ENCODE measurements at places on chromosomes 4 and X.
A peak's percentile ranks its signal among the peaks of the same experiment; 100 is the strongest.

- no peak for DNase-seq
Observed at GRCh38 chr4:94849901-94850300, 92.1 kb downstream of the BMPR1B start.

DNA sequence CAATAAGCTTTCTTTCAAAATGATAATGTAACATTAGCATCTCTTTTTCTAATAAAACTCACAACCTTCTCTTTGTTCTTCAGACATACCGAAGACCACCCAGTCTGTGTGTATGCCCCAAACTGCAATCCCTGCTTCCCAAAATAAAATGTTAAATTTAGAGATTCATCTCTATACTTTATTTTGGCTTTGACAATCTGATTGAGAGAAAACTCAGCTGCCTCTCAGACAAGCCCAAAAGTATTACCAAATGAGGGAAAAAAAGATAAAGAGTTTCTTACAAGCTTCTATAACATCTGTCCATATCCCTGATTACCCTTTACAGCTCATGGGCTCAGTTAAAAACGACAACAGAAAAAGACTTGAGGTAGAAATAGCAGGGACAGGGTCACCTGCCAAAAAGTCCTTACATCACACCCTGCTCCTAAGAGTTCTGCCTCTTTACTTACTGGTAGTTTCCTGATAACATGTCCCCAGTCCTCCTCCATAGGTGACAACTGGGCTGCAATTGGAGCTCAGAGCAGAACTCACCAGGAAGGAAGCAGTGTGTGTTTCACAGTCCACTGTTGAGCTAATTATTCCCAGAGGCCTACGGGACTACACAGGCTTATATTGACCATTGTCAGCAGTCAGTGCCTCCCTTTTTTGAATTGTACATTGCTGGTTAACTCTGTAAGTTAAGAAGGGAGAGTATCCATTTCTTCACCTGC lies 70.9 kb upstream of the FAM9C start:
- DNase-seq: no peak

DNA sequence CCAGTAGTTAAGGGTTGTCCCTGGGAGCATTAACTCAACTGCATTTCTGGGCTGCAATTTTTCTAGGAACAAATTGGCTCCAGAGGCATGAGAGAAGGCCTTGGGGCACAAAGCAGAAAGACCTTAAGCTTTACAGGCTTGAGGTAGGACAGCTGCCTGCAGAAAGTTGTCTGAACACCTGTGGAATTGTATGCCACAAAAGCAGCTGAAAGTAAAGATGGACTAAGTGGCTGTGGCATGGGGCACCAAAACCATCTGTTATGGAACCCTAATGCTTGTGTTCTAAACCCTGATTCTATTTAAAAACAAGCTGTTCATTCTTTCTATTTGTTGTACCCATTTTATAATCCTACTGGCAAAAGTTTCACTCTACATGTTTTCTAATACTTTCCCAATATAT lies 515.2 kb downstream of the GLUD2 start:
- no peak for DNase-seq

- DNase-seq: no peak
Observed at GRCh38 chr4:159222043-159222552, 119.2 kb downstream of the RAPGEF2 start.

- DNase-seq: peak; percentile 19
Observed at GRCh38 chrX:150696331-150696730, 3.1 kb downstream of the MTMR1 start.

DNA sequence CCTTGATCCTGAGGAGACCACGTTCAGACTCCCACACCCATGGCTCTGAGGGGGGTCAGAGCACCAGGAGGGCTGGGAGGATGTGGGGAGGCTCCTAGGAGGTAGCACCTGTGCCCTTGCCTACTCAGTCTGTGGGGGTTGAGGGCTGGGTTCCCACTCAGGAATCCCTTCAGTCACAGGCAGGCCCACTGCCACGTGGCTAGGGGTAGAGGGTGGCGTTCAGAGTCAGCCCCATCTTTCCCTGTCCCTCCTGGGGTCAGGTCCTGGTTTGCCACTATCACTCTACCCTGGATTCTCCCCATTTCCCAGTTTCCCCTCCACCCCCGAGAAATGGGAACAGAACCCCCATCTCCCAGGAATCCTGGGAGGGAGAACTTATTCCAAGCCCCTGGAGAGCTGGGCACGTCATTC lies 111.3 kb downstream of the PSAPL1 start:
- DNase-seq: no peak

DNA sequence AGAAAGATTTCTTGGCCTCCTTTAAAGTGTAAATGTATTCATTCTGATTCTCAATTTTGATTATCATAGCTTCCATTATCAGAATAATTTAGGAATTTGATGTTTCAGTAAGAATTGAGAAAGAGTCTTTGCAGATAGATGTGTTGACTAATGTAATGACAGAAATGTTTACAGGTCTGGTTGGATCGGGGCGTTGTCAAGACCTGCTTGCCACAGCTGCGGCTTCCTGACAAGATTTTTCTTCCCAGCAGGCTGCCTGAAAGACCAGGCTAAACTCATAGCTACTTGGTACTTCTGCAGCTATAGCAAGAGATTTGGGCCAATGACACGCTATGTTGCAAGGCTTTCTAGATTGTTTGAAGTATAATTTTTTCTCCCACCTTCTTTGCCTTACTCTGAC lies 91.5 kb upstream of the ANKRD50 start:
- DNase-seq: no peak

DNA sequence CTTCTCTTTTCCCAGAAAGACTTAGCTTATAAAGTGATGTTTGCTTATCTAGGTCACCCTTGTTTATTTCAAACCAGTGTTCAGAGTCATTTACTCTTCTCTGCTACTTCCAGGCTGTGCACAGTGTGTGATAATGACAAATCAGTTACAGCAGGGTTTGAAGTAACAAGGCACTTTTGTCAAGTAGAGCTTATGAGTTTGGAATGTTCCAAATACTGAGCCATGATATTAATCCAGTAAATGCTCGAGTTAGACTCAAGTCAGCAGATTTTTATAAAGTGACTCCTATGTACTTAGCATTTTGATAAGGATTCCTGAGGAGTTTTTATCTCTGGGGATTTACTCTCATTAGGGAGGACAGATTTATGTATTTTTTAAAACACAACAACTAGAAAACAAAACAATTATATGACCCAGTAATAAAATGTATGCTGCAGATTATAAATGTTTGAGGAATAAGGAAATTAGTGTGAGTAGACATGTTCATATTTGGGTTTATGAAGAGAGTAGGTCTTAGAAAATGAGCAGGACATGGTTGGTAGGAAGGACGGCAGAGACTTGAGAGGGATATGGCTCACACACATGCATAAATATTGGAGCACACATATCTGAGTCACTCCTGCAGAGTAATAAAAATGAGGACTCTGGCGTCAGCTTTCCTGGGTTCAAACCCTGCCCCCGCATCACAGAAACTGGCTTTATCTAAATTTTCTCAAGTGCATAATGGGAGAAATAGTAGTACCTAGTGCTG lies 271.2 kb downstream of the FBXO8 start:
- DNase-seq: no peak

DNA sequence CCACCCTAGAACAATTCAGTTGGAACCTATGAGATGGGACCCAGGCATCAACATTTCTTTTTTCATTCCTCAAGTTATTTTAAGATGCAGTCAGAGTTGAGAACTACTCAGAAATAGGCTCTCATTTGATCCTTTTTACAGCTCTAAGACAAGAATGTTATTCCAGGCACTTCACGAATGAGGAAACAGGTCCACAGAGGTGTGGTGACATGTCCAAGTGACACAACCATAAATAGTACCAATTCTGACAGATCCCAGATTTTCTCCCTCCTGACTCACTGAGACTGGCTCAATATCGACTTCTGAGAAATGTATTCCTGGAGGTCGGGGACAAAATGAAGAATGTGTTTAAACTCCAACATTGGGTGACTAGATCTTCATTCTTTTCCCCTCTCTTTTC lies 11.1 kb downstream of the TCEANC start:
- DNase-seq: no peak

DNA sequence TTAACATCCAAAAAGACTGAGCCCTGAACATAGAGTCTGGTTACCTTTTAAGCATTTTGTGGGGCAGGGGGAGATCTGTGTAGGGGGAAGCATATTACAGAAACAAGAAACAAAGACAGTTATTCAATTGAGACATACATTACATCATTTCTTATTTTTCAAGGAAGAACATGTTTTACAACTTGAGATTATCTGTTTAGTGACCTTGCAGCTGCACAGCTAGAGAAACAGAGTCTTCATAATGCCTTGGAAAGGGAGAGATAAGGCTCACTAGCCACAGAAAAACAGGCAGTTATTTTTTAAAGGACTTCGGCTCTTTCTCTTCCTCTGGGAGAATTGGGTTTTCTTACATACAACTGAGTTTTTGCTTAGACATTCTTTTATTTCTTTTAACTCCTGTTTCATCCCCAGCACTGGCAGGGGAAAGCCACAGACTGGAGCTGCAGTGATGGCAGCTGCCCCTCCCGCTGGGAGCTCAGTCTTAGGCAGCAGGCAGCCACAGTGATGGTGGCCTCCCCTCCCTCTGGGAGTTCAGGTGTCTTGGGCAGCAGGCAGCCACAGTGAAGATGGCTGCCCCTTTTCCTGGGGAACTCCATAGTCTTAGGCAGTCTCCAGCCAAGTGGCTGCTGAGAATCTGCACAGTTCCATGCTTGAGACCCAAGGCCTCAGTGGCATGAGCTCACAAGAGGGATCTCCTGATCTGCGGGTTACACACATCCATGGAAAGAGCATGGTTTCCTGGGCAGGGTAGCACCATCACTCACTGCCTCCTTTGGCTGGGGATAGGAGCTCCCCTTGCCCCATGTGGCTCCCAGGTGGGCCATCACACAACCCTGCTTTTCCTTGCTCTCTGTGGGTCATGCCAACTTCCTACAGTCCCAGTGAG lies 19.4 kb upstream of the TMPRSS11F start:
- DNase-seq: no peak

- DNase-seq: no peak
Observed at GRCh38 chr4:88841635-88842034, 144.0 kb upstream of the NAP1L5 start.

DNA sequence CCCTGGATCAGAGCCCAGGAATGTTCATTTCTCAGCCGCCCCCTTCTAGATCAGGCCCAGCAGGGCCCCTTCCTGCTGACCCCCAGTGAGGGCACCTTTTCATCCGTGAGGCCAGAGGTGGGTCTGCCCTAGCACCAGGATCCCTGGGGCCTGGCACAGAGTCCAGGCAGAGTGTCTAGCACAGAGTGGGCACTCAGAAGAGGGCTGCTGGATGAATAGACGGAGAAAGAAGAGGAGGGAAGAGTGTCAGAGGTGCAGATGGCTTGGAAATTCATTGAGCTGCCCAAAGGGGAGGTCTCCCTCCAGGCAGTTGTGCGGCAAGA lies 106.5 kb downstream of the CPZ start:
- DNase-seq: no peak

- no peak for DNase-seq
Observed at GRCh38 chrX:12802741-12803140, 11.5 kb downstream of the PRPS2 start.

- no peak for DNase-seq
Observed at GRCh38 chrX:68139791-68140190, 293.5 kb downstream of the OPHN1 start.

GRCh38 chr4:106868381-106869035 lies 167.6 kb downstream of the DKK2 start:
- DNase-seq: no peak

- DNase-seq: peak; percentile 62
Observed at GRCh38 chr4:1793496-1793840, 375 bp downstream of the FGFR3 start.

DNA sequence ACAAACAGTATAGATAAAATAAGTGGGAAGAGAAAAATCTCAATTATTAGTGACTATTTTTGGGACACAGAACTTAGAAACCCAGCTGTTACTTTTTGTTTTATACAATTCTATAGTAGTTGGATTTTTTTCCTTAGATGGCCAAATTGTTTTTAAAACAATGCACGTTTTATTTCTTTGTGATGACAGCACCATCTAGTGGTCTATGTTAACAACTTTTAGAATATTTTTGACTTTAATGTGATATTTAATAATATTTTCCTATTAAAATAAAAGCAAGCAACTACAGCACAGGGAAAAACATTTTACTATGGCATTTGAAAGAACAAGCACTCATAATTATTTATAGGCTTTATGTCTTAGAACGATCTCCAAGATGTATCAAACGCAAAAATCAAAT lies 5.6 kb upstream of the SMIM31 start:
- DNase-seq: peak; percentile 13

DNA sequence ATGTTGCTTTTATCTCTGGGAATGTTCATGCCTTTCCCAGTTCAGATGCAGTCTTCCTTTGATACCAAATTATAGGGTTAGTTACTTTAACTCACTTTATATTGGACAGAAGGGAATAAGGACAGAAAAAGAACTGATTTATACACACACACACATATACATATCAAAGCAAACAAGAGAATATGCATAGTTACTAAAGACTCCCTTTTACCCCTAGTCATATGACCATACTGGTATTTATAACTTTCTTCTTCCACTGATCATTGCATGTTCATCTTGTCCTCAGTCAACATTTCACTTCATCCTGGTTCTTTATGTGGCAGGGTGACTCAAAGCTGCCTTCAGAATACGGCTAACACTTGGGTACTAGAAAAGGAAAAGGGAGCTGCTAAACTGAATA lies 120.4 kb downstream of the PARM1 start:
- DNase-seq: no peak

DNA sequence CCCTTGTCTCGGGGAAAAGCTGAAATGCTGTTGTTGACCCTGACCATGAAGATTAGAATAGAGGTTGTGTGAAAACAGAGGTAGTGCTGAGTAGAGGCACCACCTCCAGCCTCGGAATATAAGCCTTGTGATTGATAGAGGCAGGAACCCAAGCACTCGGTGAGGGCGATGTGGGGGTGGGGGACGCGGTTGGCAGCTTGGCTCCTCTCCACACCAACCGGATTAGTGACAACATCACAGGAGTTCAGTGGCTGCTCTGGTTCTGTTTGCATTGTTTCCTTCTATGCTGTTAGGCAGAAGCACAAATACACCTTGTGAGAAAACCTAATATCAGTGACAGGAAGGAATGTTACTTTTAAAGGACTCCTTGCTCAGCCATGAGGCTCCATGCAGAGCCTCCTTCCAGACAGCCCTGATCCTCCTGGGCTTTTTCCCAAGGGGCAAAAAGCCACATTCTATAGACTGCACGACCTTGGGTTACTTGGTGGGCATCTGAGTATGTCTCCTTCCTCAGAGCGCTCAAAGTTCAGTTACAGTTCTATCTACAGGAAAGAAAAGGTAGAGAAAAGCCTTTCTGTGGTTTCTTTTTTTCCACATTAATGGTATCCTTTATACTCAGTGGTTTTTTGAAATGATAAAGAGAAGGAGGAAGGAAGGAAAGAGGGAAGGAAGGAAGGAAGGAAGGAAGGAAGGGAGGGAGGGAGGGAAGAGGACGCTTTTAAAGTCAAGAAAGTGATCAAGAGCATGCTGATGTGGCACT lies 150.4 kb upstream of the NOCT start:
- no peak for DNase-seq

Measured in B cell (primary cell).